ENCODE measurements at places on chromosomes 3 and 15.

DNA sequence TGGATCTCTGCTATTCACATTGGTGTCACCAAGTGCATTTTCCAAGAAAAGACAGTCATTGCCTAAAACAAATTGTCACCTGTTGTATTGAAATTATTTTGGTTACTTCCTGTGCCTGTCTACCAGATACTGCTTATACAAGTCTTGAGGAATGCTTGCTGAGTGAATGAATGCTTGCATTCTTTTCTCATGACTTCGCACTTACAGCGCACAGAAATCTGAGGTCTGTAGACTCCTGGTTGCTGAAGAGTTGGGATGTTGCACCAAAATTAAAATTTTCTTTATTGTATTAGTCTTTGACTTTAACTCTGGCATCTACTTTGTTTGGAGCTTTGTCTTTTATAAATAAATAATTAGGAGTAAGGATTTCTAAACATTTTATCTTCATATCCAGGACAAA, 28.4 kb downstream of the SH3GL3 start:
- DNase-seq: no peak

GRCh38 chr3:142608631-142609030, 12.4 kb downstream of the PLS1 start:
- no peak for DNase-seq

GRCh38 chr15:66362776-66363175, 6.3 kb upstream of the TIPIN start:
- no peak for DNase-seq

GRCh38 chr3:9047452-9048346, 84.4 kb upstream of the RAD18 start:
- no peak for DNase-seq

GRCh38 chr3:10188804-10189556, 24.3 kb downstream of the IRAK2 start:
- no peak for DNase-seq

- DNase-seq: no peak
These were observed 794.9 kb downstream of the NTRK3 start for GRCh38 chr15:87461631-87462030.

DNA sequence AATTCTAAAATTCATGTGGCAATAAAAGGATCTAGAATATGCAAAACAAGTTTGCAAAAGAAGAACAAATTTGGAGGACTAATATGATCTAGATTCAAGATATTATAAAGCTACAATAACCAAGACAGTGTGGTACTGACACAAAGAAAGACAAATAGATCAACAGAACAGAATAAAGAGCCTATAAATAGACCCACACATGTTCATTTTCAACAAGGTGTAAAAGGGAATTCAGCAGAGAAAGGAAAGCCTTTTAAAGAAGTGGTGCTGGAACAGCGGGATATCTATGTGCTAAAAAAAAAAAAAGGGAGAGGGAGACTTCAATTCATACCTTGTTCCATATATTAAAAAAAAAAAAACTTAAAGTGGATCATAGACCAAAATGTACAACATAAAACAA, 149.0 kb downstream of the WDR76 start:
- no peak for DNase-seq

- DNase-seq: no peak
These were observed 31.3 kb upstream of the ATP8B4 start for GRCh38 chr15:50150349-50150748.

GRCh38 chr15:29312387-29312786, 42.8 kb upstream of the NSMCE3 start:
- DNase-seq: no peak

- DNase-seq: no peak
These were observed 41.9 kb downstream of the SCAP start for GRCh38 chr3:47433796-47434195.

DNA sequence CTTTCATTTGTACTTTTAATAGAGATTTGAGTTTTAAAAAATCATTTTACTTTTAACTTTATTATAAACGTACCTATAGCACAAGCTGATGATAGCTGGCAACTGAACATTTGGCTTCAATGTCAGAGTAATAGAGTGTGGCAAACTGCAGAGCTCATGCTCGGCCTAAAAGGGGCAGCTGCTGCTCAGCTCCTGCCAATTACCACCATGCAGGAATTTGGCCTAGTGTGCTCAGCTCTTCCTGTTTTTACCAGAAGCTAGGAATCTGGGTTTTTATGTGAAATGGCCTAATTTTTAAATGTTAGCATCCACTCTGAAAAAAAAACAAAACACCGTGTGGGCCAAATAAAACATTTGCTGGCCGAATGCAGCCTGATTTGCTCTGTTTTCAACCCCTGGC, 1.8 kb downstream of the IFT122 start:
- DNase-seq: no peak

- no peak for DNase-seq
These were observed 375.1 kb downstream of the NAALADL2 start for GRCh38 chr3:175233957-175234940.

DNA sequence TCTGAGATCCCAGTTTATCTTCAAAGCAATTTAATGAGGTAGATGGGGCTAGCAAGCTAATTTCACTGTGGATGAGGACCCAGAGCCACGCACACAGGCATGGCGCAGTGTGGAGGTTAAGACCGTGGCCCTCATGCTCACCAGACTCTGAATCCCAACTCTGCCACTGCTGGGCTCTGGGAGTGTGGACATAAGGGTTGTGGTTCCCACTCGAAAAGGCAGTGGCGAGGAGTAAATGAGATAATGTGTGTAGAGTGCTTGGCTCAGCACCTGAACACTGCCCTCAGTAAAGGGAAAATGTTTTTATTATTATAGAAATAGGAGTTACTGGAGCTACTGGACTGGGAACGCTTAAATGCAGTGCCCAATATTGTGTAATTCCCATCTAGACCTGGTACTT, 243.5 kb upstream of the TPM1 start:
- no peak for DNase-seq

GRCh38 chr3:149214702-149215101, 6.9 kb downstream of the CP start:
- no peak for DNase-seq

DNA sequence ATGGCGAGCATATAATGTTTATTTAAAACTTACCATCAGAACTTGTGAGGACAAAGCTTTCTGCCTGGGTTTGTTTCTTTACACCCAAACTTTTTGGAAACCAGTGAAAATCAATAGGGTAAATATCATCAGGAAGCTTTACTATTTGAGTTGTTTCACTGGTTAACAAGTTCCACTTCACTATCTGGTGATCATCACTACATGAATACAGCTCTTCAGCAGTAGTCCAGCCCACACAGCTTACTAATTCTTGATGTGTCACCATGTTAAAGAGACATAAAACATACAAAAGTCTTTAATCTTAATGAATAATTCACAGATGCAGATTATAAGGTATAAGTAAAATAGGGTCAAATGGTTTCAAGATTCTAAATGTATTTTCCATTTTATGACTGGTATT, 17.6 kb downstream of the IFT80 start:
- DNase-seq: no peak

DNA sequence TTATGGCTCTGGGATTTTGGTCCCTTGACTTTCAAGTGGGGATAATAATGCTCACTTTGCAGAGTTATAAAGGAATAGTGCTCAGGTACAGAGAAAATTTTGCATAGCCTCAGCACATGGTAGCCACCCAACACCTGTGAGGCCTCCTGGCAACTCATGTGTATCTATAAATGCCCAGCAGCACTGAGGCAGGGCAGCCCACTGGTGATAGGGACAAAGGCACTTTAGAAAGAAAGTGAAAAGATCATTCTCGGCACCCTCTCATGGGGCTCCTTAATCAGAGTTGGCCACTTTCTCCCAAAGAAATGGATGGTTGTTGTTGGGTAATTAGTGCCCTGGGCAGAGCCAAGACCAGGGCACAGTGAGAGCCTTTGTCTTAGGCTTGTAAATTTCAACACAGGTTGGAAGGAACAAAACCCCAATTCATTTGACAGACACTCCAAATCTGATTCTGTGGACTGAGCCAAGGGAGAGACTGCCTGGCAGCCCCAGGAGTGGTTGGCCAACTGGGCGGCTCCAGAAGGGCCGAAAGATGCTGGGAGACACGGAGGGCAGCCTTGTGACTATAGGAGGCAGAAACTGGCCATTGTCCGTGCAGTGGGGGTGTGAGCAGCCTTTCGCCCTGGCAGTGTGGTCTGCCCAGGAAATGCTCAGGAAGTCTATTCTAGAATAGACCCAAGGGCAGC, 213.2 kb upstream of the RGMA start:
- DNase-seq: no peak

DNA sequence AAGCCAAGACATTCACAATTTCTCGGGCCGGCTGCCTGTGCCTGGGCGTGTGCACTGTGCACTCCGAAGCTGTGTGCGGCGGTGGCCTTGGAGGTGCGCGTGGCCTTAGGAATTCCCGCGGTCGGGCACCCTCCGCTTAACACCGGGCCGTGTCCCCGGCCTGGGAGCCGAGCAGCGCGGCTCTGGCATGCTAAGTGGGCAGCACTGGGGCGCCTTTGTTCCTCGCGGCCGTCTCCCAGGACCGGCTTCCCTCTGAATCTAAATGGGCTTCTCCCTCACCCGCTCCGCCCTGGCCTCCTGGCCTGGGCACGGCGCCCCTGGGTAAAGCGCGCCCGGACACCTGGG, 498 bp upstream of the ARNT2 start:
- DNase-seq: no peak

GRCh38 chr3:160001148-160001760, 12.6 kb downstream of the IL12A start:
- no peak for DNase-seq

DNA sequence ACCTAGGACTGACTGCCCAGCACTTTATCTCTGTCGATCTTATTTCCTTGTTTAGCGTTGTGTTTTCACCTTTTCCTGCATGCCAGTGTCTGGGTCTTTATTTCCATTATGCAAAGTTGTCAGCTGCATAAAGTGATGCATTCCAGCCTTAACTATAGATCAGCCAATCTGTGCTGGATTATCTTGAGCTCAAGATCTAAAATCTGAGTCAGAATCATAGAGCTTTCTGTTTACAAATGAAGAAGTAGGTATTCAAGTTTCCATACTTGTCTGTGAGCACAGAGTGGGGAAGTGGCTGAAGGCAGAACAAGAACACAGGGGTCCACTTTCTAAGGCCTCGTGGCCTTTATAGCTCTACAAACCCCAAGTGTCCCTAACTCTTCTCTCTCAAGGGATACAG, 82.4 kb upstream of the PLCL2 start:
- DNase-seq: no peak

DNA sequence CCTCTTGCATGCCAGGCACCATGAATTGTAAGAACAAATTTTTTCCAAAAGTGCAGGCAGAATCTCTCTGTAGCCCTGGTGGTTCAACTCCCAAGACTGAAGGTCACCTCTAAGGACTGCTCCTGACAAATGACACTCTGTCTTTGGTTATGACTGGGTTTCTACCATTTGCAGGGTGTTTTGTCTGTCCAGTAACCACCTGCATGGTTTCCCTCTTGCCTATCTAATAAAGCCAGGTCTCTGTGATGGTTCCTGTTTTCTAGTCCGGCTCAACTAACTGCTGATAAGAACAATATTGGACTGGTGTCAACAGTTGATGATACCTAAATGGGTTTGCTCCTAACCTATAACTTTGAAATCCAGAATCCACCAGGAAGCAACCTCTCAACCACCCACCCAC, 43.7 kb downstream of the ATP8B4 start:
- no peak for DNase-seq

DNA sequence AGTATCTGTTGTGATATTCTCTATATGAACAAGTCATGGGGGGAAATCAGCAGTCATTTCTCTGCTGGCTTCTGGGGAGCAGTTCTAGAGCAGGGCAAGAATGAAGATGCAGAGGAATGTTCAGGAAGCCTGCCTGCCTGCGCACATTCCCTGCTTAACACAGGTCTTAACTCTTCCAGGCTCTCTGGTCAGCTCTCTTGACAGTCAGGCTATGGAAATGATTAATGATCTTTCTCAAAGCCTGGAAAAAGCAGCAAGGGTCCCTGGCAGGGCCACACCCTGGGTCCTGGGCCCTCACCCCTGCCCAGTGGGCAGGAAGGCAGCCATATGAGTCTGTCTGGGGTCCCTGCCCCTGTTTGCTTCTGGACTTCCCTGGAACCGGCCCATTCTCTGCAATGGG, 31.4 kb upstream of the CLK3 start:
- no peak for DNase-seq

- DNase-seq: no peak
These were observed 73.0 kb downstream of the MGLL start for GRCh38 chr3:127749361-127749760.

GRCh38 chr3:124577494-124578167, 152.6 kb upstream of the UMPS start:
- no peak for DNase-seq

GRCh38 chr3:194166682-194167479, 30.9 kb downstream of the HES1 start:
- no peak for DNase-seq

DNA sequence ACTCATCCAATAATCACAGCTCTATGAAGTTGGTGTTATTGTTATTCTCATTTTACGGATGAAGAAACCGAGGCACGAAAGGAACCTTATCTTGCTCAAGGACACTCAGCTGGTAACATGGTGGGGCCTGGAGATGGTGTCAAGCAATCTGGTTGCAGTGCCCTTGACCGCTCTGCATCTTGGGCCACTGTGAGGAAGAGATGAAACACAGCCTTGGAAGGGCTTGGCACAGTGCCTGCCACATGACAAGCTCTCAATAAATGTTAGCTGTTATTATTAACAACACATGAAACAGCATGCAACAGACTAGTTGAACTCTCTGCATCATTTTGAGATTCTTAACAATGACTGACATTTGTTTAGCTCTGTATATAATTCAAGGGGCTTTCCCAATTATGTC, 10.1 kb upstream of the ITGA11 start:
- DNase-seq: no peak

- no peak for DNase-seq
These were observed 239.9 kb upstream of the ADAMTS9 start for GRCh38 chr3:64927689-64928088.

GRCh38 chr3:97089621-97090020, 275.2 kb downstream of the EPHA6 start:
- DNase-seq: no peak

DNA sequence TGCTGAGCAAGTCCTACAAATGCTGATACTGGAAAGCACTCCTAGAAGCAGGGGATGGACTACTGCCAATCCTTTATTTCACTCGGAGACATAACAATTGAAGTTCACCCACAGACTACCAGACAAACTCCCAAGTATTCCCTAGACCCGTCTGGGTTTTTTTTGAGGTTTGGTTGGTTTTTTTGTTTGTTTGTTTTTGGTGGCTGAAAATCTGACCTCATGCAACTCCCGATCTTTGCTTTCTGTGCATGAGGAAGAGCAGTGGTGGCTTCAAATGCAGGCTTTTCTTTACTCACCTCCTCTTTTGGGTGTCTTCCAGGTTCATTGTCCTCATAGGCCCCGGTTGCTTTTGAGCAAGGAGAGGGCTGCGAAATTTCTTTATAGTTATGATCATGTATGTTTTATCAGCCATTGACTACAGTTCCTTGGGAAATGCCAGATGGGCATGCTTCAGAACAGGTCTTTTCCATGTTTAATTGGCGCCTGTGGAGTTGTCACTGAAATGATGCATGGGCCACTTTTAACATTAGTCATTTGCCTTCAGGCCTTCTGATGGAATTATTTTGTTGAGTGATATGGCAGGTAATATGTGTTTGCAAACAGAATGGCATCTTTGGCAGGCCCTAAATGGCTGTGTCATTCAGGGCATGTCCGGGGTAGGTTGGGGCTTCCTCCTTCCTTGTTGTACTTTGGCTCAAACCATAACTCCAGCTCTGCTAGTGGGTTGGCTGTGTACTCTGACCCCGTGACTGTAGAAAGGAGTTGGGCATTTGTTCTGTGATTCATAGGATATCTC, 81.3 kb upstream of the ZBED2 start:
- no peak for DNase-seq

Measured in activated naive CD8-positive, alpha-beta T cell treated with anti-CD3 and anti-CD28 coated beads, Interleukin-2, amount 50 U/mL, for 16 hours (primary cell).